ENCODE measurements at places on chromosomes 5 and 9.
A peak's percentile ranks its signal among the peaks of the same experiment; 100 is the strongest.

GRCh38 chr9:12194731-12195130, 498.5 kb upstream of the TYRP1 start:
- no peak for DNase-seq

- no peak for DNase-seq
Observed at GRCh38 chr5:10279328-10279727, 28.4 kb downstream of the CMBL start.

DNA sequence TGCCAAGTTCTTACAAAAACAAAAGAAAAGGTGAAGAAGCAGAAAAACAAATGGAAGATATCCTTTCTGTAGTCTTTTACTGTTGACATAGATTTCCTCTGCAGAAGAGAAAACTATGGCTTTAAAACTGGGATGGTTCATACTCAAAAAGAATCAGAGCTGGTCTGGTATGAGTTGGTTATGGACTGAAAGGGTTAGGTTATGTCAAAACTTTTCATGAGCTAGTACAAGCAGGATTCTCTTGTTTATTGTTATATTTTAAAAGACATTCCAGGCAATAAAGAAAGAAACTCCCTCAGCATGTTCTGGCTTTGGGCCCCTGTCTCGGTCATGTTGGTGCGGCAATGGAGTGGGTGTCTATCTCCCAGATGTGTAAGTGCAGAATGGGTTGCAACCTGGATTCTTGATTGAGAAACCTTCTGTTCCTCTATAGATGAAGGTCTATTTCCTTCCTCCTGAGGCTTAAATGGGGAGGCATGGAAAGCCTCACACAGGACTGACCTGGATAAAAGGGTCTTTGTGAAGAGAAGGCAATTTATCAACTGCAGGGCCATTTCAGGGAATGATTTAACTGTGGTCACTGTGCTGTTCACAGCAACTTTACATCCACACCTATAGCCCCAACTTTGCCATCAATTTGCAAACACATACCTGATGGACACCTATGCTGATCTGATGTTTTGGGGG, 209.6 kb upstream of the TNC start:
- no peak for DNase-seq

DNA sequence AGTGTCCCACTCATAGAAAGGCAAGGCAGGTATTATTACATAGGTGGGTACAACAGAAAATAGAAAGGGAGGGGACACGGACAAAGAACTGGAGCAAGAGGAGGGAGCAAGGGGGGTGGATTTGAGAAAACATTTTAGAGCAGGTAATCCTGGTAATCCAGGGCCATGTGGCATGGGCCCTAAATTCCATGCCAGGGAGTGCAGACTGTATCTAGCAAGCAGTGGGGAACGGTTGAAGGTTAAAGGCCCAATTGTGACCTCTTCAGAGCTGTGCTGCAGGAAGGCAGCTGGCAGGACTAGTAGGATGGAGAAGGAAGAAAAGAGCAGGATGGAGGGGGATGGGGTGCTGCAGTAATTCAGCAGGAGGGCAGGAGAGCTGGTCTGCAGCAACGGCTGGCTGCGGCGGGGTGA, 75.2 kb downstream of the PDE6A start:
- no peak for DNase-seq

- DNase-seq: no peak
Observed at GRCh38 chr9:134157378-134157885, 6.9 kb downstream of the RNU6ATAC start.

DNA sequence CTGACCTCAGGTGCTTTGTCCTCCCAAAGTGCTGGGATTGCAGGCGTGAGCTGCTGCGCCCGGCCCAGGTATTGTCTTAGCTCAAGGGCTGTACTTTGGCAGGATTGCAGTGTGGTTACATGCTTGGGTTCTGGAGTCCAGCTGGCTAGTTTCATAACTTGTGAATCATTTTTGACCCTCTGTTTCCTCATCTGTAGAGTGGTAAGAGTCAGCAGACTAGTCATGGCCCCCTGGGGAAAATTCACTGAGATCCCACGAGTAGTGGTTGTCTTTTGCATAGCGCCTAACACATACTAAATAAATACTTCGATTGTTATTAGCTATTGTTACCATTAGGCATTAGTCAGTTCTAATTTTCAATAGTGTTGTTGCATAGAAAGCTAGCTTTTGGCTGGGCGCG, 14.3 kb downstream of the PTPA start:
- no peak for DNase-seq

GRCh38 chr5:145768863-145769262, 66.3 kb downstream of the PRELID2 start:
- DNase-seq: peak; percentile 56

- DNase-seq: no peak
Observed at GRCh38 chr9:134554373-134555093, 87.1 kb upstream of the COL5A1 start.

DNA sequence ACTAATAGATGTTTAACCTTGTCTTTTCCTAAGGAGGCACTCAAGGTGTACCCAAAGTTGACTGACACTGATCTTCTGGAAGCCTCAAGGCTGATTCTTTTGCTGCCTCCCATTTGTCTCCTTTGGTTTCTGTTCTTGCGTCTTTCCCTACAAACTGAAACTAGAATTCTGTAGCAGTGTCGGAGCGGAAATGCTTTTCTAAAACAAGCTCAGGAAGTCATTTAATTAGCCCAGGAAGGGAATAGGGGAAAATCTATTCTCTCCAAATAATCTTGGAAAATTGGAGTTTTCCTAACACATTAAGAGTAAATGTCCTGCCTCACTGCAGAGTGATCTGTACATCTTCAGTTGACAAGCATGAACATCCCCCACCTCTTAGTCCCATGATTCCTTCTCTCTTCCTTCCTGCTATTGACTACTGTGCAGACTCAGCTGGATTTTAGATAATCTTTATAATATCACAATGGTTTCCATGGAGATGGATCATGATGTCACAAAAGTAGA, 182.7 kb downstream of the NR3C1 start:
- DNase-seq: no peak

DNA sequence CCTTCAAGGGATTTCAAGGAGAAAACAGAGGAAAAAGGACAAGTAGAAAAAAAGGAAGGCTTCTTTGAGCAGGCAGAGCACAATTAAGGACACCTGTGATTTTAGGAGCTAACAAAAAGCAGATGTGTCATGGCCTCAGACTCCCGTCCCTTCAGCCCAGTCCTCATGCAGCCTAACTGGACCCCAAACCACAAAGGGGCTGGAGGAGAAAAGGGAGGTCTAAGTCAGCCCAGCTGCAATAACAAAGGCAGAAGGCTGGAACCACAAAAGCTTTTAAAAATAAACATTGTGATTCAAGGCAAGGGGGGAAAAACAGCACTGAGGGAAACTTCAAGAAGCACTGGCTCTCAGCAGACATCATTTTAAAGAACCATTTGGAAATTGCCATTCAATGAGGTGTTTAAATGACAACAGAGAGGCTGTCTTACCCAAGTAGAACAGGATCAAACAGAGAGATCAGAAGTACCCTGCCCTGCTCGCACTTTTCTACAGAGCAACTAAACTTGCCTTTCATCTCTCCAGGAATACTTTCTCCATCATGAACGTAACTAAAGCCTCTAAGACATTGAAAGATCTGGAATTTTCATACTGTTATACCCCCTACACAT, 89.3 kb downstream of the SEMA5A start:
- DNase-seq: no peak

- DNase-seq: no peak
Observed at GRCh38 chr9:10062629-10063395, 550.0 kb downstream of the PTPRD start.

GRCh38 chr5:147731431-147732290, 50.9 kb downstream of the JAKMIP2 start:
- DNase-seq: no peak

DNA sequence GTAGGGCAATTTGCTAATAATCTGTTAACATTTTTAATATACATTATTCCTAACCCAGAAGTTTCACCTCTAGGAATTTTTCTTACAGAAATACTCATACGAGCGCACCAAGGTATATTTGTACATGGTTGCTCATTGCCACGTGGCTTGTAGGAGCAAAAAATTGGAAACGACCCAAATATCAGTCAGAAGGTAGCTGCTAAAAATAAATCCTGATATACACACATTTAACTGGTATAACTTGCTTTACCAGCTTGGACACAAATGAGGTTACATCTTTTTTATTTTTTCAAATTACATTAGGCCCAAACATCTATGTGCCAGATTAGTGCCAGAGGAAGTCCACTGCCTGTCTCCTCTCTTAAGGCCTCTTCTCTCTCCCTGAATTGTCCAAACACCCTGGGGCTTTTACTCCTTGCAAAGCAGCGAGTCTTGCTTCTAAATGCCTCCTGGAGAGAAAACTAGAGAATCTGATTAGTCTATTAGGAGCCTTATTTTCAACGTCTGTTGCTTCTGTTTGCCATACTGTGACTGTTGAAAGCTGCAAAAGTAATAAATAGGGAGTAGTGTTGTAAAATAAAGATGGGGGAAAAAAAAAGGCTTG, 92.0 kb upstream of the SSBP2 start:
- DNase-seq: no peak

DNA sequence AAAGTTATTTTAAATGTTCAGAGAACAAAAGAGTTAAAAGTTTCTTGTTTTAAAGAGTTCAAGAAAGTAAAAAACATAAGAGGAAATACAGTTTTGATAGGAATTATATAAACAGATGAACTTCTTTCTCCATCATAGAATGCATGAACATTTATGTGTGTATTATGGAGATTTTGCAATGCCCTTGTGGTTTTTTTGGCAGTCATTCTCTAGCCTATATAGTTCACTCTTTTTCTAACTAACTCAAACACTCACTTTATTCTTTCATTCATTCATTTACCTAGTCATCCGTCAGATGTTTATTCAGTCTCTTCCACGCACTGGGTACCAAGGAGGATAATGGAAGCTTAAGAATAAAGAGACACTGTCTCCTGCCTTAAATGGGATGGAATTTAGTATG, 195.9 kb upstream of the VLDLR start:
- no peak for DNase-seq

GRCh38 chr5:95816341-95816740, 6.2 kb downstream of the GLRX start:
- no peak for DNase-seq

- DNase-seq: no peak
Observed at GRCh38 chr5:116645627-116646026, 71.0 kb upstream of the SEMA6A start.

DNA sequence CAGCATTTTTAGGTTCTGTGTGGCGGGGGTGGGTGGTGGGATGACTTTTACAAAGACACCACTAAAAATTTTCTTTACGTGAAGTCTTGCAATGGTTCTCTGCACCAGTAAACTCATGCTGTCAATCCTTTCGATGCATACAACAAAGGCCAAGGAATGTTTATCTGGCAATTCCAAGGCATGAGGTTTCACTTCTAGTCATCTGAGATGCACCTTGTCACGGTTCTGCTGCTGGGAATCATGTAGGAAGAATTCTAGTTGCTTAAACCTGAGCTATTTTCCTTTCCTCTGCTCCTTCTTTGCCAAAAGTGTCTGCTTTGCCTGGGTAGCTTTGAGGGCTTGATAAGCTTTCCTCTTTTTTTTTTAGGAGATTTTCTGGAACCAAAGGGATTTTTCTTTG, 1204.5 kb upstream of the SEMA6A start:
- no peak for DNase-seq

DNA sequence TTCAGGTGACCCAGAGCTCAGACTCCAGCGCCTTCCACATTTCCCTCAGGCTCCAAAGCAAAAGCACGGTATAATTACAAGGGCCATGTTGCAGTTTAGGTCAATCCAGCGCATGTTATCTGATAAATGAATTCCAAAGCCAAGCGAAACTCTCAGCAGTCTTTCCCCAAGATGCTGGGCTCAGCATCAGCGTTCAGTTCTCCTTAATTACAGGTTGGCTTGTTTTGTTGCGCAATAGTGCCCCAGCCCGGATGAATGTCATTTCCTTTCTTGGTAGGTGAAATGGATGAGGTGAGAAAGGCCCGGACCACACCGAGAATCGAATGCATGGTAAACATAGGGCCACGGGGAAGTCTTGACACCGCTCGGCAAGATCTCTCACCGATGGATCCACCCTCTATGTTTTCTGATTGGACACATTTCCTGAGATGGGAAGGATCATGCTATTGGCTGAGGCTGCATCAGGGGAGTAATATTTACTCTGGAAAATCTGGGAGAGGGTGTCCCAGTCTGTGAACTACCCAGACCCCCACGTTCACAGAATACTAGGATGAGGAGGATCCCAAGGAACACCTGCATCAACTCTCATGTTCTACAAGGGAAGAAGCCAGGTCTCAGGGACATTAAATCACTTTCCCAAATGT, 221.2 kb upstream of the ANKRD55 start:
- no peak for DNase-seq

DNA sequence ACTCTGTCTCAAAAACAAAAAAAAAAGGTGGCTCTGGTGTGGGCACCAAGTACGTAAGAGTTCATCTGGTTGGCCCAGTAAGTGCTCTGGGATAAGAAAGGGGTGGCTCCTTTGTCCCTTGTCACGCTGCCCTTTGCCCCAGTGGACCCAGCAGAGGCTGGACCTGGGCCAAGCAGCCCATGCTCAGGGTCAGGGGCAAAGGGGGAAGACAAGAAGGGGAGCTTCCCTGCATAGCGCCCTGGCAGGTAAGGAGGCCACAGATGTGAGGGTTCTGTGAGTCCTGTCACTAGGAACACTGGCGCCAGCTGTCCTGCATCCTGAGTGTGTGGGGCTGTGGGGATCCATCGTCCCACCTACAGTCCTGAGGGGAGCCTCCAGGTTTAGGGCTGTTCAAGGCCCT, 65.3 kb downstream of the GADD45G start:
- DNase-seq: no peak

GRCh38 chr5:133459474-133460160, 152.7 kb downstream of the FSTL4 start:
- no peak for DNase-seq

GRCh38 chr5:306011-306805, 15.3 kb upstream of the AHRR start:
- no peak for DNase-seq

GRCh38 chr5:6574537-6575245, 58.2 kb downstream of the NSUN2 start:
- peak; percentile 62 for DNase-seq

GRCh38 chr5:52767217-52767743, 20.4 kb upstream of the ITGA1 start:
- no peak for DNase-seq

DNA sequence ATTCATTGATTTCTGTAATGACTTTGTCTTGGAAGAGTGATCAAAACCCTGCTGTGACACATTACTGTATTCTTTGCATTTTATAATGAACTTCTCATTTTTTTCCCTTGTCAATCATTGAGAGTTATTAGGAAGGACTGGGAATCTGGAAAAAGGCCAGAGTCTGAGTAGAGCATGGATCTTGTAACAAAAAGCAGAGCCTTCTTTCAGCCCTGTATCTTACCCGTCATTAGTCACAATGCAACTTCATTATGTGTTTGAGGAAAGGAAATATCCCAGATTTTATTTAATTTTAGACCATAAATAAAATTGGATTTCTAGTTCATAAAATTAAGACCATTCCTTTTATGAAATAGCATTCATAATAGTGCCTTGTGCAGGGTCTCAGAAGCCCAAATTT, 131.4 kb downstream of the ARHGEF28 start:
- DNase-seq: no peak

All from NCI-H345 (cell line).